ENCODE measurements at places on chromosomes 11 and 22.

- peak; percentile 49 for DNase-seq
Observed at GRCh38 chr22:42080287-42080686, 787 bp downstream of the SMDT1 start.

GRCh38 chr22:27873472-27873871 lies 45.6 kb downstream of the PITPNB start:
- DNase-seq, result no peak

- no peak for DNase-seq
Observed at GRCh38 chr11:77471558-77472193, 2.2 kb downstream of the PAK1 start.

GRCh38 chr22:44085743-44086270 lies 61.7 kb downstream of the PARVB start:
- peak; percentile 51 for DNase-seq

- no peak for DNase-seq
Observed at GRCh38 chr11:48090174-48090573, 109.8 kb downstream of the PTPRJ start.

DNA sequence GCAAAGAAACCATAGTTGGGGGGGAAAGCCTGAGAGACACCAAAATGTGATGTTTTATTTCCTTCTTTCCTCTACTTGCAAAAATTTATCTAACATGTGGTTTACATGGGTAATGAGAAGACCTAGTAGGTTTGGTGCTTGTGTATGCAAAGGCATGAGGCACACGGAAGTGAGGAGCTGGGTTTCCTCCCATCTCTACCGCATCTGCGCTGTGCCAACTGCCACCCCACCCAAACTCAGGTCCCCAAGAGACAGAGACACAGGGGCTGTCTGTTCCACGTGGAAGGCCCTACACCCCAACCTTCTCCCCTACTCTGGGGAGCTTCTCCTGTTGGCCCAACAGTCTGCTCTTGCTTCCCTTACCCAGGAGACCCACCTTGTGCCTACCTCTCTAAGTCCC lies 4.8 kb downstream of the RTL6 start:
- no peak for DNase-seq

DNA sequence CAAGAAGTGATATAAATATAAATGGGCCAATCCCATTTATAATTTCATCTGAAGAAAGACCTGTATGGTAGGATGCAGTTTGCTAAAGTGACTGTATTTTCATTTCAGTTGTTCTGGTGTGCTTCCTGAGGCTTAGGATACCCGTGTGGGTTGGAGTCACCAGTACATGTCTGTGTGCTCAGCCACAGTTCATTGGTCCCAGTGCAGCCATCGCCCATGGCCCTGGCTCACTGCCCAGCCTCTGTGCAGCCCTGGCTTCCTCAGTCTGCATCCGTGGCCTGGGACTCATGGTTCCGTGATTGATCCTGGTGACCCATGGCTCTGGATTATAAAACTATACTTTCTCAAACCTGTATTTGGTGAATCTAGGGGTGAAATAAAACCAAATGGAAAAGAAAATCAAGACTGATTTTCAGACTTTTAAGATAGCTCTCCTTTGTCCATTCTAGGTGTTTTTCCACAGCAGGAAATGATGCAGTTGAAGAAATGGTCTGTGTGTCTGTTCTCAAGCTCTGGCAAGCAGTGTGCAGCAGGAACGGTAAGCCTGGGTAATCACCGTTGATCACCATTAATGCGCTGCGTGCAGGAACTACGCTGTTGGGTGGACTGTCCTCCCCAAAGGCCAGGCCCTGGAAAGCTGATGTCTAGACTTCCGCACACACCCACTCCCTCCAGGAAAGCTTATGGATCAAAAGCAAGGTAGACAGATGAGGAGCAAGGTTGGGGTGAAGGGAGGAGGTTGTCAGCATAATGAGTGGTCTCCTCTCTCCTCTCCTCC lies 27.2 kb downstream of the TTC12 start:
- no peak for DNase-seq

- no peak for DNase-seq
Observed at GRCh38 chr22:30743257-30744020, 48.8 kb downstream of the OSBP2 start.
